ENCODE measurements at places on chromosomes 2 and 18.

DNA sequence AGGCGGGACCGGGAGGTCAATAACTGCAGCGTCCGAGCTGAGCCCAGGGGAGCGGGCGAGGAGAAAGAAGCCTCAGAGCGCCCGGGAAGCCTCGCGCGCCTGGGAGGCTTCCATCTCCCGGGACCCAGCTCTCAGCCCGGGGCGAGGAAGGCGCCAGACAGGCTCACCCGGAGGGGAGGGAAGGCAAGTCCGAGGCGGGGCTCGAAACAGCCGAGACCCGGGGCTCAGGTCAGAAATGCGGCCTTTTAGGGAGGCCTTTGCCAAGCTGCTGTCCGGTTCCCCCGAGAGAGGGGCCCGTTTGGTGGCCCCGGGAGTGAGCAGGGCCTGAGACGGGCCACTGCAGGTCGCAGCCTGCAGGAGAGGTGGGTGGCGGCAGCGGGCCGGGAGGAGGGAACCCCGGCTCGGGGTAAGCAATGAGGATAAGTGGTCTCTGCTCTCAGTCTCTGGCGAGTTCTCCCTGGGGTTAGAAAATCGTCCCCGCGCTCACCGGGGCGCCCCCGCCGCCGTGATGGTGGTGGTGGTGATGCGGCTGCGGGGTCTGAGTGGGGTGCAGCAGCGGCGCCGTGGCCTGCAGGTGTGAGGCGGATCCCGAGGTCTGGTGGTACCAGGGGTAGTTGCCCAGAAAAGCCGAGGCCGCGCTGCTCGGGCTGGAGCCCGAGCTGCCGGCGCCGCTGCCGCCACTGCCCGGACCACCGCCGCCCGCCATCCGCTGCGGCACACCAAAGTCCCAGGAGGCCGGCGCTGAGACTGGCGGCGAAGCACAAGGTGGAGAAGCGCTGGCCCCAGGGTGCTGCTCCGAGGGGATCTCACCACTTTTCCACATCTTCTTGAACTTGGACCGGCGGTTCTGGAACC lies 2.4 kb downstream of the DLX2 start:
- DNase-seq = no peak

DNA sequence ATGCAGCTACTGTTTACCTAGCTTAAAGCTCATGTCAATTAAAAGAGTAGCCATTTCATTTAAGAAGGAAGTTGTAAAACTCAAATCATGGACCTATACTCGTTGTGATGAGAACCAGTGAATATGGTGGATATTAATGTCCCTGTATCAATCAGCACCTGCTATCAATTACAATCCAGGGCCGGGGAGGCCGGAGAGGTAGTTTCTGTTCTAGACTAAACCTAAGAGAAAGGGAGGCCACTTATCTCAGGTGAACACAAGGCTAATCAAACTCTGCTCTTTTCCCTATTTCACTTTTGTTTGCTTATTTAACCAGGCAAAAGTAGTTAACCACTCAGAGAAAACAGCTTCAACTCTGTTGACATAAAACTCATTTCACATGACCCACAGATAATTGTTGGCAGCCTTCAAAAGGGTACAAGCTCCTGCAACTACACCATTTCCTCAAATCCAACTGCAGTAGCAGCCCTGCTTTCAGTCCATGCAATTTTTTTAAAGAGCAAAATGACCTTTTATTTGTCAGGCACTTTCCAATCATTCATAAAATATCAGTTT lies 27.8 kb upstream of the SLC9A2 start:
- no peak for DNase-seq

- no peak for DNase-seq
Measured at GRCh38 chr2:197090742-197091367, 164.3 kb upstream of the PGAP1 start.

GRCh38 chr18:3585656-3586509 lies 135.9 kb downstream of the TGIF1 start:
- DNase-seq = peak; percentile 93

- DNase-seq = no peak
Measured at GRCh38 chr2:82342356-82342755, 2037.8 kb upstream of the LRRTM1 start.

DNA sequence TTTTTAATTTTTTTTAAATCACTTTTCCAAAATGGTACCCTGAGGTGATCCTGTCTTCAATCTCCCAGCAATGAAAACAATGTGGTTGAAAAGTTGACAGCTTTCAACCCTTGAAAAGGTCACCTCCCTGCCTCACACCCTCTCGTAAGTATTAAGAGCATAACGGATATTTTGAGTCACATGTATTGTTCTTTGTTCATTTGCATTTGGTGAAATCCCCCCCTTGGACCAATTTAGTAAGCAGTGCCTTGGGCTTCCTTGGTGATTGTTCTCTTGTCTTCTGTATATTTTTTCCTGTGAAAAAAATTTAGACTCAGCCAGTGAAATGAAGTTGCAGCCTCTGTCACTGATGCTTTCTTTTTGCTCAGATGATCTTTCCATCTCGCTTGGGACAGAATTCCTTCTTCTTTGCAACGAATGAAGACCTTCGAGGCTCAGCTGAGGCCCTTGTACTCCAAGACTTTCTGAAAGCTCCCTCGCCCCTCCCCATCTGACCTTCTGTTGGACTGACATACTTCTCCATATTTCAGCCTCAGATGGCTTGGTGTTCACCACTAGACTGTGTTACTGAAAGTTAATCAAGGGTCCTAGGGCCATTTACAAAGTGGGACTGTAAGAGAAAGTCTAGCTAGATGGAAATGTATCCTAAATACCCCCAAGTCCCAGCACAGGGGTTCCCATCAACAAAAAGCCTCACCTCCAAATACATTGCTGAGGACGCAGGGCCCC lies 158.4 kb downstream of the BCL2 start:
- DNase-seq = peak; percentile 42

DNA sequence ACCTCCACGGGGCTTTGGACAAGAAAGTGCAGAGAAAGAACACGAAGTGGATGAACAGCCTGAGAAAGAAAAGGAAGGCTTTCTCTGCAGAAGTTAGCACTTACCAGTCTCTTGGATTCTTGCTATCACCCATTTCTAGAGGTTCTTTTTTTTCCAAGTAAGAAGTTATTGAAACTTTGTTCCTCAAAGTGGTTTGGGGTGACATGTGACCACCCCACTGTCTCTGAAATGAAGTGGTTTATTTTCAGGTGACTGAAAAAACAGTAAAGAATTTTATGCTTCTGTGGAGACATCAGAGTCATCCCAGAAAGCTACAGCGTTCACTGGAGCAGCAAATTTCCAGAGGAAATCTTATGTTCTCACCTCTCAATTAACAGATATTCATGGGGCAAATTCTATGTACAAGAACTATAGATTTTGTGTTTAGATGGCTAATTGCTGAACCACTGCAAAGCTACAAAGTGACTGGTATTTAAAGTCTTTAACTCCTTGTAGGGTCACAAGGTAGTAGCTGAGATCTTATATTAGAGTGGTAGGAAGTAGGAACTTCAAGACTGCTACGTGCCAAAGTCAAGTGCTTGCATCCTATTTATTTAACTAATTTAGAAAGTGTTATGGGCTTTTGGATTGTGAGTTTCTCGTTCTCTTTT lies 267.5 kb downstream of the TGIF1 start:
- DNase-seq = peak; percentile 25

- DNase-seq = peak; percentile 6
Measured at GRCh38 chr2:80365762-80366161, 61.2 kb upstream of the LRRTM1 start.

- no peak for DNase-seq
Measured at GRCh38 chr18:37307181-37307580, 258.4 kb downstream of the CELF4 start.

- DNase-seq = no peak
Measured at GRCh38 chr18:48274301-48274700, 134.9 kb downstream of the ZBTB7C start.

- DNase-seq = peak; percentile 3
Measured at GRCh38 chr2:213627054-213627710, 342.9 kb downstream of the SPAG16 start.

DNA sequence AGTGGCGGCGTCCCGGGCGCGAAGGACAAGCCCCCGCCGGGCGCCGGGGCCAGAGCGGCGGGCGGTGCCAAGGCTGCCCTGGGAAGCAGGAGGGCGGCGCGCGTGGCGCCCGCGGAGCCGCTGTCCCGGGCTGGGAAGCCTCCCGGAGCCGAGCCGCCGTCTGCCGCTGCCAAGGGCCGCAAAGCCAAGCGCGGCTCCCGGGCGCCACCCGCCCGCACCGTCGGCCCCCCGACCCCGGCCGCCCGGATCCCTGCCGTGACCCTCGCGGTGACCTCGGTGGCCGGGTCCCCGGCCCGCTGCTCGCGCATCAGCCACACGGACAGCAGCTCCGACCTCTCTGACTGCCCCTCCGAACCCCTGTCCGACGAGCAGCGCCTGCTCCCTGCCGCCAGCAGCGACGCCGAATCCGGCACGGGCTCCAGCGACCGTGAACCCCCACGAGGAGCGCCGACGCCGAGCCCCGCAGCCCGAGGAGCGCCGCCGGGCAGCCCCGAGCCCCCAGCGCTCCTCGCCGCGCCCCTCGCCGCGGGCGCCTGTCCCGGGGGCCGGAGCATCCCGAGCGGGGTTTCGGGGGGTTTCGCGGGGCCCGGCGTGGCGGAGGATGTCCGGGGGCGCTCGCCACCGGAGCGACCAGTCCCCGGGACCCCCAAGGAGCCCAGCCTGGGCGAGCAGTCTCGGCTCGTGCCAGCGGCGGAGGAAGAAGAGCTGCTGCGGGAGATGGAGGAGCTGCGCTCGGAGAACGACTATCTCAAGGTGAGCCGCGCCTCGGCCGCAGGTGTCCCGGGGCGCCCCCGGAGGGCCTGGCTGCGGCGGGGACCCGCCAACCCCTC lies 820 bp downstream of the MTCL1 start:
- DNase-seq = peak; percentile 63

DNA sequence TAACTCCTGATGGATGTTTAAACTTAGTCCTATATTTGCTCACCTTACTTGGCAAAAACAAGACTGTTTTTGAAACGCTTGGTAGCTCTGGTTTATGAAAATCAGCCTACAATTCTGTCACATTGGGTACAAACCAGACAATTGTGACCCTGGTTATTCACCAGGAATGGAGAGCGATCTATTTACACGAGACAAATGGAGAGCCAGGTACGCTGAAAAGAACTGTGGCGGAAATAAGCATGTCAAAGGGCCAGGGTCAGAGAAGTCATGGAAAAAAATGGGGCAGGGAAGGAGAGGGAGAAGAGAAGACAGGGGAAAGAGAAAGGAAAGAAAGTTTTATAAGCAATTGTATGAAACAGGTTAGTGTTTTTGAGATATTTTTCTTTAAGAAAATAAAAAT lies 119.5 kb upstream of the ZFP36L2 start:
- no peak for DNase-seq

DNA sequence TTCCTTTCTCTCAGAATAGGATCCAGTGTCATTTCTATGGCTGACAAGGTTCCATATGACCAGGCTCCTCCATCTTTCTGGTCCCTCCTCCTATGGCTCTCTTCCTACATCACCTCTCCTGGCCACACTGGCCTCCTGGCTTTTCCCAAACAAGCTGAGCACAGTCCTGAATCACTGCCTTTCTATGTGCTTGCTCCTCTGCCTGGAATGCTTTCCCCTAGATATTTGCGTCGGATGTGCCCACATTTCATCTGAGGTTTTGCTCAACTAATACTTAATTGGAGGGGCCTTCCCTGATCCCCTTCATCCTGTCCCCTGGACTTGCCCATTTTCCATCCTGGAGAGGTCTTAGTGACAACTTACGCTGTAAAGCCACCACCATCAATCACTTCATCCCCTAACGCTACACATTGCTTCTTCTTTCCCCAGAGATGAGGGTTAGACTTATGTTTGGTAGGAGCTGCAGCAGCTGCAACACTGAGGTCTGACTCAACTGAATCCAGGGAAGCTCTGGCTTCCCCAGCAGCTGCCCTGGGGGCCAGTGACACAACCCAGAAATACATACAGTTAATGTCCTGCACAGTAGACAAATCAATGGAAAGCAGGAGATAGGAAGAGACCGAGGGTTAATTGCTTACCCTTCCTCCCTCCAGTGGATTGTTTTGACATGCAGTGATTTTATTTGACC lies 42.9 kb downstream of the QPCT start:
- DNase-seq = no peak

DNA sequence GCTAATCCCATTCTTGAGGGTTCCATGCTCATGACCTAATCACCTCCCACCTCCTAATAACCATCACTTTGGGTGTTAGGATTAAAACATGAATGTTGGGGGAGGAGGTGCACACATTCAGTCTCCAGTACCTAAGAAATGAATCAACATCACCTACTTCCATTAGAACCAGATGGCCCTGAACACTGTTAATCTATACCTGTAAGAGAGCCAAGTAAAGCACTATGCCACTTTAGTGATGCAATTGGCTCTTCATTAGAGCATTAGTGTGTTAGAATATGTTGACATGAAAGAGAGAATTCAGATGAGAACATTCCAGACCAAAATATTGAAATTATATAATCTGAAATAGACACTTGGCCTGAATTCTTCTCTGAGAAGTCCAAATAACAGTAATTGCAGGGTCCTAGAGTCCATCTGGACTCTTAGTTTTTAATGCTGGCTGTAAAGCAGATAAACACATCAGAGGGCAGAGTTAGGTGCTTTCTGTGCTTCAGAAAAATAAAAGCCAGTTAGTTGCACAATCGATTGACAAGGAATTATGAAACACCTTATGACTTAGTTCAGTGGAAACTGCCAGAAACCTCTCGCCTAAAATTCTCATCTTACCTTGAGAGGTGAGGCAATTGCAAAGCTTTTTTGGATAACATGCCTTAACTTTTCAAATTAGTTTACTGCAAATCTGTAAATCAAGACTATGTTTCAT lies 923.7 kb downstream of the SLC4A3 start:
- no peak for DNase-seq

DNA sequence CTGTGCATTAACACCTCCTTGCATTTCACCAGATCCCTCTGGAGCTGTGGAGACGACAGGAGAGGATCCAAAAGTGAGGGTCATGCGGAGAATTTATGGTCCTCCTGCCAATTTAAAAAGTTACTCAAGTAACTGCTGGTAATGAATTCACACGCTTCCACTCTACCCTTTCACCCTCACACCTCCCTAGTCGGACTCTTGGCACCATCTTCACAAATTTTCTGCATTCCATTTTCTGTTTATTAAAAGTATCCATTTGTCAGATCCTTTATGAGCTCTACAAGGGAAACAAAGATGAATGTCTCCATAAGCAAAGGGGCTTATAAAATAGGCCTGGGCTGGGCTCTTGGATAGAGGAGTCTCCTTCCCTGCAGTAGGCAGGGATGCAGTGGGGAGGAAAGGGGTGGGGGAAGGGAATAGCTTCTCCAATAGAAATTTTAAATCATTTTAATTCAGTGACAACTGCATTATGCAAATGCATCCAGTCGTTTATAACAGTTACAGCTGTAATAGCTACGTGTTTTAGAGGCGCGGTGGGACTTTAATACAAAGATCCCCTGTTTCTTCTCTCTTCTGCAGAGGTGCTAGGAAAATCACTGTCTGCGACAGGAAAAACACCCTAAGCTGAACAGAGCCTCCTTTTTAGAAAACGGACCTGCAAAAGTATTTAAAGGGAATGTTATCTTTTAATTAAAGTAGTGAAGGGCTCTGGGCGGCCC lies 132.2 kb downstream of the EPHA4 start:
- no peak for DNase-seq
